Frontal cortex (tissue), 4 donors: ENCODE measurements at places on chromosomes 7 and 10. TPM values are rescaled to one million over a fixed set of nuclear protein-coding genes. Genes with fewer than 3 reads are reported as not detected.

DNA sequence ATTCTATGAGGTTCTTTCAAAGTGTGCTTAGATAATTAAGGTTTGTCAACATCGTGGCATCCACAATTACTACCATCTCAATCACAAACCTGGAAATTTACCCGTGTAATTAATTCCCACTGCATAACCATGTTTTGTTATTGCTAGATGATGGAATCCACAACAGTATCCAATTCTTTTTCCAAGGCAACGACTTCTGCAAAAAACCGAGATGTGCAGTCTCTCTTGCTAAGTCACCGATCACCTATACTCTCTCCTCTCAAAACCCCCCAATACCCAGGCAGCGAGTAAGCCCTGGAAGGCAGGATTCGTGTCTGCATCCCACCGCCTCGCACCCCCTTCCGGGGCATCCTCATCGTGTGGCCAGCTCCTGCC, 678 bp upstream of the EIF4H start:
- DNase-seq, result no peak

GRCh38 chr10:112335111-112335867, 38.6 kb upstream of the ACSL5 start:
- no peak for DNase-seq

DNA sequence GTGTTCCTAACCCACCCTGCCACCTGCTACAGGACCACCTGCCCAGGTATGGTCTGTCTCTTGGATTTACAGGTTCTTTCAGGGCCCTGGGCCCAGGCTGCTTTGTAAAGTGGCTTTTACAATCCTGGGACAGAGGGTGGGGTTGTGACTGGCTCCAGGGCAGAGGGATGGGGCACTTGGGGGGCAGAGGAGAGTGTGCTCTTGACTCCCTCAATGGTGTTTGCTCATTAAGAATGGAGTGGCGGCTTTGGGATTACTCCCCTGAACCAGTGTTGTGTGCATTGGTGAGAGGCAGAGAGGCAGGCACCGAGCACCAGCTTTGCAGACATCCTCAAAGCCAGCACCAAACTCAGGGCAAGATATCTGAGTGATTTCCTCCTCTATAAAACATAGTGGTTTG, 43.5 kb downstream of the VWA2 start:
- no peak for DNase-seq

DNA sequence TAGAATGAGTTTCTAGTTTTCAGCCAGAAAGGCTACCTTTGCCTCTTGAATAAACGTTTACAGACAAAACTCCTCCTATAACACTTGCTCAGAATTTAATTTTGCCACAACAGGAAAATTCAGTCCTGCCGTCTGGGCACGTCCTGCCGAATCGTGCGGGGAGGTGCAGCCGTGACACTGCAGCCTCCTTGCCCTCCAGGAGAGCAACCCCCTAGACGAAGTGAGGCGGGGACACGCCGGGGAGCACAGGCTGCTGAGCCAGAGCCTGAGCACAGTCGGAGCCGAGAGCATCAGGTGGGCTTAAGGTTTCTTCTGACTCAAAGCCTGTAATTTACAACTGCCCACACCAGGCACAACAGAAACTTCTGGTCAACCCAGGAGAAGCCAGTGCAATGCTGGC, 102.3 kb downstream of the DYNC2I1 start:
- no peak for DNase-seq

GRCh38 chr7:33697616-33698015, 207.7 kb upstream of the BMPER start:
- DNase-seq, result no peak

GRCh38 chr10:113524539-113525490, 28.0 kb upstream of the HABP2 start:
- no peak for DNase-seq

- no peak for DNase-seq
Measured at GRCh38 chr10:124992462-124993344, 50.8 kb downstream of the ZRANB1 start.

DNA sequence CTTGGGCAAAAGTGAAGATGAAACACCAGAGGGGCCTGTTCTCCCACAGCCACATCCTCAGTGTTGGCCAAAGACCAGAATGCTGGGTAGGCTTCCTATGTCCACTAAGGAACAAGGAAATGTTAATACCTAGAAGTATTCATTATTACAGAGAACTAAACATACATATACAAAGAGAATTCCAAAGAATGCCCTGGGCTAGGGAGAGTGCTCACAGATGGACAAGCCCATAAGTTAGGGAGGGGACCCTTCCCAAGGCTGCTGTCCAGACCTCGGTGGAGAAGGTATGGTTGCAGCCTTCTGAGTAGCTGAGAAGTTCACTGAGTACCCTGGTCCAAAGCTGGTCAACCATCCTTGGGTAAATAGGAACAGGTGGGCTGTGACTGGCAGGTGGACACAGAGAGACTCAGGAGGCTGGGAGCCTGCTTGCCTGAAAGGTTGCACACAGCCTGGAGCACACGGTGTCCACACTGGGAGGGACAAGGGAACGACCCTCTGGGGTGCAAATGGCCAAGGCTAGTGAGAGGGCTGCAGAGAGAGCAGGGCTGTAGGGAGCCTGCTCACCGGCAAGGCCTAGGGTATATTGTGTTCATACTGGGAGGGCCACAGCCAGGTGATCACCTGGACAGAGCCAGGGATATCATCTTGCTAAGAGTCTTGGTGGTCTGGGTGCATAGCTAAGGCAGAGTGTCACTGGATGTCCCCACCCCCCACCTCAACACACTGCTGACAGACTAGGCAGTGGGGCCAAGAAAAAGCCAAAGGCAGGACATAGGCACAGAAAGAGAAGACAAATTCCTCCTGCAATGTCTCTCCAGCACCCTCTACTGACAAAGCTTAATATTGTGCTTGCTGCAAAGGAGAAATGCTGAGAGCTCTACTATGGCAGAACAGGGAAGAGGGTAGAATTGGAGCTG, 40.3 kb downstream of the CPVL start:
- DNase-seq, result no peak

DNA sequence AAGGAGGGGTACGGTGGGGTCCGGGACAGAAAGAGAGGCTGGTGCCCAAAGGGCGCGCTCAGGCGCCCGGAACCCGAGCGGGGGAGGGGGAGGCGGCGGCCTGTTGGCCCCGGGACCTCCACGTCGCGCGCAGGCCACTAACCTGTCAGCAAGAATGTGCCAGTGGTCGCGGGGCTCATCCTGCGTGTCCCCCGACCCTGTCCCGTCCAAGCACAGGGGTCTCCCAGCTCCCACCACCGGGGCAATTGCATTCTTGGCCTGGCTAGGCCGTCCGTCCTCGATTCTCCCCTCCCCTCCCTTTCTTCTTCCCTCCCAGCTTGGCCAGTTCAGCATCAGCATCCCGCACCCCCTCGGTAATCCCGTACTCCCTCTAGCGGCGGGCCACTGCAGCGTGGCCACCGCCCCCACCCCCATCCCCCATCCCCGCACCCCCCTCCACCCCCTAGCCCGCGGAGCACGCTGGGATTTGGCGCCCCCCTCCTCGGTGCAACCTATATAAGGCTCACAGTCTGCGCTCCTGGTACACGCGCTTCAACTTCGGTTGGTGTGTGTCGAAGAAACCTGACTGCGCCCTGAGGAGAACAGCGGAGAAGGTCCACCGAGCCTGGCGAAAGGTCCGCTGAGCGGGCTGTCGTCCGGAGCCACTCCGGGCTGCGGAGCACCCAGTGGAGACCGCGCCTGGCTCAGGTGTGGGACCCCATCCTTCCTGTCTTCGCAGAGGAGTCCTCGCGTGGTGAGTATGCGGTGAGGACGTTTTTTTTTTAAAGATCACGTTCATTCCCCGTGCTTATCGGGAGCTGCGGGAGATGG, at the start of gene SGCE:
Gene SGCE (minus strand): TSS at position 286 of the 810 bp plus-strand sequence. CDS start 35 bp downstream, at position 251.
- DNase-seq, result peak; percentile 48

DNA sequence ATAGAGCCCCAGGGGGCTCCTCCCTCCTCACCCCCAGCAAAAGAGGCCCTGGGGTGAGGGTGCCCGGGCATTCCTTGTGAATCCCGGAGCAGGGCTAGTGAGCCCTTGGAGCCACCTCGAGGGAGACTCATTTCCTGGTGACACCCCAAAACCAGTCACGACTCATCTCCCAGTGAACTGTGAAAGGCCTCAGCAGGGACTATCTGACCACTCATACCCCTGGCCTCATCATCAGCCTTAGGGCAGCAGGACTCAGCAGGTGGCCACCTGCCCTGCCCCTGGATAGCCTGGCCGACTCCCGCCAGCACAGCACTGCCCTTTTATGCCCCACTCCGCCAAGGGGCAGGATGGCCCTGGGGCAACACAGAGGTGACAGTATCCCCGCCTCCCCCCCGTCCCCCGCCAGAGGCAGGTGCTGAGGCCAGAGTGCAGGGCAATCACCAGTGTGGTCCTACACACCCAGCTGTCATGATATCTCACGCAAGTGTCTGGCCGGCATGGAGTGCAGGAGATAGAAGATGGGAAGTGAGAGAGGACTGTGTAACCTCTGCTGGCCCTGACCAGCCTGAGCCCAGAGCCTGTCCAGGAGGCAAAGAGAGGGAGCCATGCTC, 3.2 kb downstream of the SNCG start:
- no peak for DNase-seq

DNA sequence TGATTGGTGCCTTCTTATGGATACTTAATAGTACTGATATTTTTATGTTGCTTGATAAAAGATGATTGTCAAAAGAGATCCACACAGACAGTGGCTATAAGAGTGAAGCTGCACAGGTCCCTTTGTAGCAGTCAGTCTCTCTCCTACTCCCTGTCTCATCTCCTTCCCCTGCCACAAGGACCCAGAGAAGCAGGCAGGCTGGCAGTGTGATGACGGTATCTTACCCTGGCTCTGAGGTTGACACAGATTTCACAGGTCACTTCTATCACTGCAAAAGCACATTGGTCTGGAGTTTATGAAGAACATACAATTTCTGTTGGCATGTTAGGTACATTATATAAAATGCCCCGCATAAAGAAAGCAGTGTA, 64.4 kb upstream of the AHR start:
- no peak for DNase-seq

GRCh38 chr7:46755120-46756034, 826.5 kb downstream of the TNS3 start:
- no peak for DNase-seq

- no peak for DNase-seq
Measured at GRCh38 chr7:45923290-45923689, 2.2 kb upstream of the IGFBP3 start.

DNA sequence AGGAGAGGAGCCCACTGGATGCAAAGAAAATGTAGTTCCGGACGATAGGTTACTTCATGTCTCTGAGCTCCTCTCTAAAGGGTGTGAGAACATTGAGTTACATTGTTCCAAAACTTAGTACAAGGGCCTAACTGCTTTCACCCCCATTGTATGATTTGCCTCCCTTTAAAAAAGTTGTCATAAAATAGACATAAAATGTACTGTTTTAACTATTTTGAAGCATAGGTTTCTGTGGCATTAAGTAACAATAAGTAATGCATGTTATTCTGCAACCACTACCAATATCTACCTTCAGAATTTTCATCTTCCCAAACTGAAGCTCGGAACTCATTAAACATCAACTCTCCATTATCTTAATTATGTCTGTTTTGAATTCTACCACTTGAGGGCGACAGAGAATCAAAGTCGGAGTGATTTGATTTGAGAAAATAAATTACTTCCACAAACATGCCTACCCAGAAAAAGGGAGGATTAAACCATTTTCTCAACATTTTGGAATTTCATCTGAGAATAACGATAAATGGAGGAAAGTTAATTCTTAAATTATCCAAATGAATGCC, 2.7 kb downstream of the IGFBP1 start:
- DNase-seq, result peak; percentile 41

GRCh38 chr10:84845628-84846261, 517.4 kb downstream of the CCSER2 start:
- DNase-seq, result peak; percentile 20

GRCh38 chr7:155252444-155252887, 45.2 kb upstream of the INSIG1 start:
- no peak for DNase-seq

- no peak for DNase-seq
Measured at GRCh38 chr10:20363684-20364083, 533.4 kb downstream of the NEBL start.

GRCh38 chr10:3876350-3876962, 91.4 kb upstream of the KLF6 start:
- DNase-seq, result no peak

GRCh38 chr7:43702974-43703373, 26.3 kb downstream of the COA1 start:
- DNase-seq, result no peak

- DNase-seq, result no peak
Measured at GRCh38 chr10:101535949-101536348, 52.1 kb downstream of the POLL start.

GRCh38 chr7:691361-692045, 35.0 kb upstream of the DNAAF5 start:
- no peak for DNase-seq

GRCh38 chr10:36280890-36281499, 638.9 kb upstream of the FZD8 start:
- DNase-seq, result no peak

DNA sequence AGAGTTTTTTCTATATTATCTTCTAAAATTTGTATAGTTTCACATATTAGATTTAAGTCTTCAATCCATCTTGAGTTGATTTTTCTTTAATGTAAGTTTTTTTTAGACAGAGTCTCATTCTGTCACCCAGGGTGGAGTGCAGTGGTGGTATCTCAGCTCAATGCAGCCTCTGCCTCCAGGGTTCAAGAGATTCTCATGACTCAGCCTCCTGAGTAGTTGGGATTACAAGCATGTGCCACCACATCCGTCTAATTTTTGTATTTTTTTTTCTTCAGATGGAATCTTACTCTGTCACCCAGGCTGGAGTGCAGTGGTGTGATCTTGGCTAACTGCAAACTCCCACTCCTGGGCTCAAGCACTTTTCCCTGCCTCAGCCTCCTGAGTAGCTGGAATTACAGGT, 143.4 kb upstream of the ZNF92 start:
- no peak for DNase-seq

- DNase-seq, result no peak
Measured at GRCh38 chr10:75602341-75602740, 170.9 kb downstream of the LRMDA start.

The CRTAC1 gene
- total RNA-seq, result 7.3 TPM

The C7orf57 gene
- total RNA-seq, result under 0.01 TPM

The UTF1 gene
- total RNA-seq, result not detected

The PRKAR1B gene
- total RNA-seq, result 80.7 TPM

The BMPER gene
- 2.9 TPM for total RNA-seq

The STMP1 gene
- total RNA-seq, result 19.2 TPM

The KCNH2 gene
- total RNA-seq, result 6.1 TPM

The ZNF467 gene
- 1.6 TPM for total RNA-seq

The INSYN2A gene
- 15.9 TPM for total RNA-seq

The RNF32 gene
- total RNA-seq, result 1.2 TPM

The FOXP2 gene
- total RNA-seq, result 20.0 TPM
